ENCODE measurements at places on chromosomes 7 and 10.
A peak's percentile ranks its signal among the peaks of the same experiment; 100 is the strongest.

DNA sequence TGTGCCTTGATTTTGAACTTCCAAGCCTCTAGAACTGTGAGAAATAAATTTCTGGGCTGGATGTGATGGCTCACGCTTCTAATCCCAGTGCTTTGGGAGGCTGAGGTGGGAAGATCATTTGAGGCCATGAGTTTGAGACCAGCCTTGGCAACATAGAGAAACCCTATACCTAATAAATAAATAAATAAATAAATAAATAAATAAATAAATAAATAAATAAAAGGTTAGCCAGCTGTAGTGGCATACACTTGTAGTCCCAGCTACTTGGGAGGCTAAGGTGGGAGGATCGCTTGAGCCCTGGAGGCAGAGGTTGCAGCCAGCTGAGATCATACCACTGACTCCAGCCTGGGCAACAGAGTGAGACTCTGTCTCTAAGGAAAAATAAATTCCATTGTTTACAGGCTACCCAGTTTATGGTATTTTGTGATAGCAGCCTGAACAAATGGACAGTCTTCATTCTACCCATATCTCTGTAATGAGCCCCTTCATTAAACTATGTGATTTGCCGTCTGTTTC, 67.7 kb downstream of the STEAP1B start:
- no peak for DNase-seq

DNA sequence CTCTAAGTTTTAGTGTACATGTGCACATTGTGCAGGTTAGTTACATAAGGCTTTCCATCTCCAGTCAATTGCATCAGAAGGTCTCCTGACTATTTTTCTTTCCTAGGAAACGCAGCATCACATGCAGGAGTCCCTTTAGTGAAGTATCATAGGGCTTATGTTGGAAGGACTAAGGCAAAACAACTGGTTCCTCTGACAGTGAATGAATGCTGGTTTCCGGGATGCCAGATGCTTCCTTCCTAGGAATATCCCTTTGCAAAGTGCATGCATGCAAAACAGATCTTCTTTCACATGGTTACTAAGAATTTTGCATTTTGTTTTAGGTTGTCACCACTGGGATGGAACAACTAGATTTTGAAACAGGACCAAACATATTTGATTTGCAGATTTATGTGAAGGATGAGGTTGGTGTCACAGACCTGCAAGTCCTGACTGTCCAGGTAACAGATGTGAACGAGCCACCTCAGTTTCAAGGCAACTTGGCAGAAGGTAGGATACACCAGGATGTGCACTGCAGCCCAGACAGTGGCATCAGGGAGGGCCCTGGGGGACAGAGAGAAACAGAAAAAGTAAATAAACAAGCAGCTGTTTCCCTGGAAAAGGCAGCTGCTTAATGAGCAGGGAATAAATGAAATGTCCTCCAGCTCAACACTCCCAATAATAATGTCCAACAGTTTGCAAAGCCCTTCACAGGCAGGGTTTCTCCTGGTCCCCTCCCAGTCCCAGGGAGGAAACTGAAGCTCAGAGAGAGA, 17.8 kb downstream of the CDHR3 start:
- no peak for DNase-seq

DNA sequence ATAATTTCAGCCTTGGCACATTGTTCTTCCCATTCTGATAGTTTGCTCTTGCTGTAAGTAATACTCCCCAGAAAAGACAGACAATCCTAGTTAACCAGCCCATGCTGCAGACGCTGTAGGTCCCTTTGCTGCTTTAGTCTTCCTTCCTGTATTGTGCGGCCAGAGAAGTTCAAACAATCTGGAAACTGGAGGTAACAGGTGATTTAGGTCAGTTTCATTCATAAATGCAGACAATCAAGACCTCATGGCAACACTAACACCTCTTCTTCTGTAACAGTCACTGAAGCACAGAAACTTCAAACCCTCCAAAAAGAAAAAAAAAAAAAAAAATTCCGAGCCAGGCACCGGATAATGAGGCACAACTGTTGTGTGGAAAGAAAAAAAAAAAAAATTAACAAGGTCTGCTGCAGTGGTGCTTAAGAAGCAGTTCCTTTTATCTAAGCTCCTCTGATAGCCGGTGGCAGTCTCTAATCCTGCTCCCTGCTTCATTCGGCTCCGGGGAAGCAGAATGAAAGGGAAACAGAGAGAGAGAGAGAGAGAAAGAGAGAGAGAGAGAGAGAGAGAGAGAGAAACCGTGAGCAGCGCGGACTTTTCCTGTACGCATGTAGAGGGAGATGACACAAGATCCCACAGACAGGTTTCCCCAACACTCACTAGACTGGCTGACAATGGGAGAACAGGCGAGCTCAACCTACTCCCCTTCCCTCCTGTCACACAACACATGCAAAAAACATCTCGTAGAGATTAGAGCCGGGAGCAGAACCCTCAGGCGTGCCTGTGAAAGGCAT, at the start of gene SEMA3A:
Gene SEMA3A (minus strand): TSS at position 306 of the 788 bp plus-strand sequence. CDS start 203 bp downstream, at position 103.
- DNase-seq: peak; percentile 56

GRCh38 chr7:146411975-146412374, 295.4 kb downstream of the CNTNAP2 start:
- DNase-seq: no peak

- no peak for DNase-seq
Observed at GRCh38 chr7:128794020-128794419, 2.3 kb downstream of the CCDC136 start.

- DNase-seq: no peak
Observed at GRCh38 chr7:110808361-110808760, 282.6 kb upstream of the LRRN3 start.

- DNase-seq: no peak
Observed at GRCh38 chr7:85771516-85771915, 584.7 kb upstream of the SEMA3D start.

- DNase-seq: no peak
Observed at GRCh38 chr7:35755711-35756110, 45.1 kb upstream of the SEPTIN7 start.

GRCh38 chr10:44186150-44186549, 198.7 kb downstream of the CXCL12 start:
- DNase-seq: no peak

- DNase-seq: no peak
Observed at GRCh38 chr7:152887191-152887590, 127.6 kb downstream of the ACTR3B start.

DNA sequence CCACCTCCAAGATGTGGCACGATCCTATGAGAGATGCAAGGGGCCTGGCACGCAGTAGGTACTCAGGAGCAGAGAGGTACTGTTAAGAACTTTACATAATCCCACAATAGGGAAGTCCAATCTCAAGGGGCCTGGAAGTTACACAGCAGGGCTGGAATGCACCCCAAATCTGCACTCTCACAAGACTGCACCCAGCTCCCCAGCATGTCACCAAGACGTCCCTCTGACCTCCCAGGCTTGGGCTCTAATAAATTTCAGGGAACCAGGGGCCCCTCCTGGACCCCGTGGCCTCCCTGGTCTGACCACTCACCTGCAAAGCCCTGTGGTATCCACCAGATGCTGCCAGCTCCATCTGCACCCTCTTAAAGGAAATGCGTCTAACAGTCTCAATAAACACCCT, 94.9 kb downstream of the OAT start:
- no peak for DNase-seq

GRCh38 chr7:102188746-102189145, 97.9 kb upstream of the SH2B2 start:
- DNase-seq: no peak

DNA sequence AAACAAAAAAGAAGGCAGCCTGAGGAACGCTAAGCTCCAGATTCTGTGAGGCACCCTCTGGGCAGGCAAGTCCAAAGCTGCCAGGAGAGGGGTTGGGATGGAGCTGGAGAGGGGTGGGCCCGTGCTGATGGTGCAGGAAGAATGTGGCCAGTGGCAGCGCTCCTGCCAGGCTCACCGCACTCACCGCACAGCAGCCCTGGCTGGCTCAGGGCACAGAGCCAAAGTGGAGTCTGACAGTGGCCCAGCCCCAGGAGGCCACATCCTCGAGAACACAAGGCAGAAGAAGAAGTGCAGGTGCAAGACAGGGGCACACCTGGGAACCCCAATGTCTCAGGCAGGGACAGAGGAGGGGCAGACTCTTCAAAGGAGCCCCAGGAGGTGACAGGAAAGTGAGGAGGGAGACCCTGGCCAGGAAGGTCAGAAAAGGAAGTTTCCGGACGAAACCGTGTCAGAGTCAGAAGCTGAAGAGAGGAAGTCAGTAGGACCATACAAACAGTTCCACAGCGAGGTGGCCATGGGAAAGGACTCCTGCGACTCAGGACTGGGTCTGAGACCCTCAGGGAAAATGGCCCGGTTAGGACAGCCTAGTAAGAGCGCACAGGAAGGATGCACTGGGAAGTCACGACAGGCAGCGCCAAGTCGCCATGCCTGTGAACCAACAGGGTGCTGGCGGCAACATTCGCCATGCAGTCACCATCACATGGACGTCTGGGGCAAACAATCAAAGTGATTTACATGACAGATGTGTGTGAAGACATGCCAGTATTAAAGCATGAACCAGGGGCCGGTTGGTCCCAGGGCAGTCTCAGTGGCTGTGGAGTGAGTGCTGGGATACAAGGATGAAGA, 54.4 kb downstream of the COBL start:
- DNase-seq: no peak

DNA sequence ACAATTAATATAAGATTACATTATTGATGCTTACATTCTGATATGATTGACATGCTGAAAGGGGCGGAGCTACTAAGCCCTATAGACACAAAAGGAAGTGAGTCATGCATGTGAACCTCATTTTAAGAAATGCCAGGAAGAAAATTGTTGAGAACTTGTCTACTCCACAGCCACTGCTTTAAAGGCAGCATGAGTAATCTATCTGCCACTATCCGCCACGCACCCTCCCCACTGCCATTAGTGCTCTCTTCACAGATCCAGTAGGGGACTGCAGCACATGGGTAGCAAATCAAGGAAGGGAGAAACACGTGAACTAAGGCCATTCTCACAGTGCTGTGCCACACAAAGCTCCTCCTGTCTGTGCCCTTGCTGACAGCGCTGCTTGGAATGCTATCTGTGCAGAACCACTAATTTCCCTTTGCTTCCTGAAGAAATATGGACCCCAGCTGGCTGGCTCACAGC, 524.8 kb downstream of the GRM8 start:
- peak; percentile 5 for DNase-seq

- DNase-seq: no peak
Observed at GRCh38 chr7:123755338-123755737, 6.5 kb upstream of the WASL start.

DNA sequence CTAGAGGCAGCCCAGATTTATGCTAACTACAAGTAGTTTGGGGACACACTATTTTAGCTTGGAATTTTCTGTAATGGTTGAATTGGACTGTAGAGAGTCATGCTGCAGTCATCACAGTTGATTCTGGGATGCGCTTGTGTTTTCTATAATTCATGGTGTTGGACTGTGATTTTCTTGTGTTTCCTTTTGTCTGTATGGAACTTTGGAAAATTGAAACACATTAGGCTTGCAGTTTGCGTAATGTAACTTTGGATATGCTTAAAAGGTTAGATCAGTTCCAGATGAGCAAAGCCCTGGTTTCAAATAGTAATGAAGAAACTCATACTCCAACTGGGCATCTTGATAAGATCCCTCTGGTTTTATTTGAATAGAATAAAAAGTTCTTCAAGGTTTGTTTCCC, 502.2 kb downstream of the ARL4A start:
- DNase-seq: no peak

- DNase-seq: no peak
Observed at GRCh38 chr7:149766135-149766675, 7.2 kb downstream of the ZNF467 start.

- no peak for DNase-seq
Observed at GRCh38 chr7:154620141-154620755, 382.7 kb downstream of the PAXIP1 start.

DNA sequence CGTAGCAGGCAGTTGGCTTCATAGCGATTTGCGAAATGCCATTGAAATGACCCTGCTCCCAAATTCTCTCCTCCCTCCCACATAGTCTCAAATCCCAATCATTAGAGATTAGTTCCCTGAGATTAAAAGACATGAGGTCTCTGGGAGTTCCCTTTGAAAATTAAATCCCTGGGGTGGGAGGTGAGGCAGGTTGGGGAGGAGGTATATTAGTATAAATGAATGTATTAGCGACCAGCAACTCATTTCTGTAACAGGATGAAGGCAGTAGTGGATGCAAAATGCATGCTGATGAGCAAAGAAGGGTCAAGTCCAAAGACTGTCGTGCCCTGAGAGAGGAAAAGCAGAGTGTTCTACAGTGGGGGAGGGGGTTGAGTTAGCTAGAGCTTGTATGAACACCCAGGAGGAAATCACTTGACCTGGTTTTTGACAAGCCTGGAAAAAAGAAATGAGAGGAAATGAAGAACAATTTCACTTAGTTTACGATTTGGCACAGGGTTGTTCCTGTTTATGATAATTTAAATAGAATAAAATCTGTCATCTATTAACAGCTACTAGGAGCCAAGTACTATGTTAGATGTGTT, 79.6 kb upstream of the MTPN start:
- no peak for DNase-seq

GRCh38 chr10:61828034-61828433, 73.5 kb upstream of the ARID5B start:
- DNase-seq: no peak

GRCh38 chr10:36333446-36333845, 691.4 kb upstream of the FZD8 start:
- DNase-seq: no peak

Data from GM04503 (cell line).